Left lung (tissue), 14 donors: ENCODE measurements at places on chromosomes 5 and 9. TPM values are rescaled to one million over a fixed set of nuclear protein-coding genes. Genes with fewer than 3 reads are reported as not detected.

Gene ORM2
- 29.9 TPM for total RNA-seq

DNA sequence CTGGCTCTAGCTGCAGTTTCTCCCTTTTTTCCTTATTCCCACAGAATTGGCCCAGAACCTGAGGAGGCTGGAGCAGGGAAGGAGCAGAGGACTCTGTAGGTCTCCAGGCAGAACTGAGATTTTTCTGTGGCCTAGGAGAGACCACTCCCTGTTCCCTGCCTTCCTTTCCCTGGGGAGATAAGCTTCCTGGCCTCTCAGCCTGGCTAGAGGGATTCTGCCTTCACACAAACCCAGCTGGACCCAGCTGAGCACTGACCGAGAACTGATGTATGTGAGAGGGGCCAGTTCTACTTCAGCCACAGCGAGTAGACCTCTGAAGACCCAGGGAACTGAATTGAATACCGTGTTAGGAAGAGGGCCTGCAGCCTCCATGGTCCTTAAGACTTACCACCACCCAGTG lies 48.0 kb downstream of the RUSC2 start:
- H3K36me3 ChIP-seq, result no peaks in the 10 kb centered on the region
- H3K27ac ChIP-seq, result peak overlapping the region; percentile 89
- H3K27me3 ChIP-seq, result no peaks in the 10 kb centered on the region
- no peak for DNase-seq

Gene ASPN
- 27.5 TPM for total RNA-seq

Gene PCDHGB5
- 9.1 TPM for total RNA-seq
